ENCODE measurements at places on chromosomes 12 and 14.

DNA sequence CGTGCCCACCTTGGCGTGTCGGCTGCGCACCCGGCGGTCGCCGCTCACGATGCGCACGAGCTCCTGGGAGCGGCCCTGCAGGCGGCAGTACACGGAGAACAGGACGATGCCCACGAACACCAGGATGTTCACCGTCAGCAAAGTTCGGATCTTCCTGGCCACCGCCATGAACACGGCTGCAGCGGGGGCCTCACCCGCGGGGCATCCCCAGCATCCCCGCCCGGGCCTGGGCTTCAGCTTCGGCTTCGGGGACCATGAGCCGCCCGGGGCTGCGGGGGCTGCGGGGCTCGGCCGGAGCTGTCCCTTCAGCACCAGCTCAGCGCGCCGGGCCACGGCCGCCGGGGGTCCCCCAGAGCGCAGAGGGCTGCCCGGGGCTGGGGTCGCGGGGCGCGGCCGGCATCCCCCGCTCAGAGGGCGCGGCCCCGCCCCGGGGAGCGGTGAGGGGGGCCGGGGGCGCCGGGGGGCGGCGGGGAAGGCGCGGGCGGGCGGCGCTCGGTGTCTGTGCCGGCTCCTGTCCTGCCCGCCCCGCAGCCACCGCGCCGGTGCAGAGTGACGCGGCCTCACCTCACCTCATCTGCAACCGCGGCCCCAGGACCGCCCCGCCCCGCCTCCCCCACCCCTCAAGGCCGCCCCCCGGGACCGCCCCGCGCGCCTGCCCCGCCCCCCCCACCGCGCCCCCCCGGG lies at the start of gene GALNT9:
GALNT9 (minus strand) TSS at position 554 of the 684 bp plus-strand sequence; CDS start at position 168, 386 bp downstream.
- DNase-seq, result no peak

DNA sequence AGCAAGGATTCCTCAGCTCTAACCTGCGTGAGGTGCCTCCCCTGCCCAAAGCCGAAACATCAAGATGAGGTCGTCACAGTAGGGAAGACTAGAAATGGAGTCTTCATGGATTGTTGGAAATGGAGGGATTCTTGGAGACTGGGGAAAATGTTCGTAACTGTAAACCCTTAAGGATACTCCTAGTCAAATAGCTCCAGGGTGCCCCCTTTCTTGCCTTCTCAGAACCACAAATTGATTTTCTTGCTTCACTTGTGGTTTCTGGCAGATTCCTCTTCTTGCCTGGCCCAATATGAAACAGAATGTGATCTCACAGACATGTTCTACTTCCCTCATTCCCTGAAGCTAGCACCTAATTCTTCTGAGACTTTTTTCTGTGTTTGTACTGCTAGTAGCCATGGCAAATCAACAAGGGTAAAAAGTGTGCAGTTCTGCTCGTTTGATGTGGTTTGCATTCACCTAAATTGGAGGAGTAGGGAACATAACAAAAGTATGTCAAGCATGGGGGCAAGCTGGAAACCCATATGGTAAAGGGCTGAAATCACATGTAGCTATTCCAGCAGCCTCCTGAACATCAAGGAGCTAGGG lies 332.0 kb downstream of the PAWR start:
- no peak for DNase-seq

DNA sequence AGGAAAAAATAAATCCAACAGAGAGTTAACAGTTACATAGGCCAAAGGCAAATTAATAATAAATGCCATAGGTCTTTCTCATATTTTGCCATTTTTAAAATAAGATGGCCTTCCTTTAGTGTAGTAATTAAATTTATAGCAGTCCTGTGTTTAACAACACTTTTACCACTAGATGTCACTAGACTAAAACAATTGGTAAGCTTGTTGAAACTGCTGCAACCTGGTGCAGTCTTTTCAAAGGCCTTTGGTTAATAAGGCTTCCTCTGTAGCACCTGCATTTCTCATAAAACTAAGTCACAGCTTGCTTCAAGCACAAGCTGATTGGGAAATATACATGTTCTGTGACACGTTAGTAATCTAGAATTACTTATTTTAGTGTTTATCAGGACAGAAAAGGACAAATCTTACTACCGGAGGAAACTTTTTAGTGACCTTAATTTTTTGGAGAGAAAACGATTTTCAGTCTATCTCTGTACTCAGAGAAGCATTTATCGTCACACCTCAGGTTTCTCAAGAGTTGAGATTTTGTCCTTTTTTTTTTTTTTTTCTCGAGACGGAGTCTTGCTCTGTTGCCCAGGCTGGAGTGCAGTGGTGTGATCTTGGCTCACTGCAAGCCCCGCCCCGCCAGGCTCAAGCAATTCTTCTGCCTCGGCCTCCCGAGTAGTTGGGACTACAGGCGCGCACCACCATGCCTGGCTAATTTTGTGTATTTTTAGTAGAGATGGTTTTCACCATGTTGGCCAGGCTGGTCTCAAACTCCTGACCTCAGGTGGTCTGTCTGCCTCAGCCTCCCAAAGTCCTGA lies 20.0 kb downstream of the BORCS5 start:
- peak; percentile 43 for DNase-seq

DNA sequence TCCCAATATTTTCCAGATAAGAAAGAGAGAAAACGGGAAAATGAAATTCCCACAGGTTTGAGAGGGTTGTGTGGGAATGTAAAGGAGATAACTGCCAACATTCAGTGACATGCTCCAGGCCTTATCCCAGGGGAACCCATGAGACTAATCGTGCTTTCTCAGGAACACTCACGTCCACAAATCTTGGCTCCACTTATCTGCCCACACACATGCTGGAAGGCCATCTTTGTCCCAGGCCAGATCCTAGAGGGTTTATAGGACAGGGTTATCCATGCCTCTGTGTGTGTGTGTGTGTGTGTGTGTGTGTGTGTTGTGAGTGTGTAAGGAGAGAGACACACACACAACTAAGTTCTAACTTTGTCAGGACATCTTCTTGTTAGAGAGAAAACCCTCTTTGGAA lies 182.2 kb upstream of the E2F7 start:
- no peak for DNase-seq

GRCh38 chr12:53292426-53292825 lies 2.9 kb upstream of the PFDN5 start:
- DNase-seq, result no peak

DNA sequence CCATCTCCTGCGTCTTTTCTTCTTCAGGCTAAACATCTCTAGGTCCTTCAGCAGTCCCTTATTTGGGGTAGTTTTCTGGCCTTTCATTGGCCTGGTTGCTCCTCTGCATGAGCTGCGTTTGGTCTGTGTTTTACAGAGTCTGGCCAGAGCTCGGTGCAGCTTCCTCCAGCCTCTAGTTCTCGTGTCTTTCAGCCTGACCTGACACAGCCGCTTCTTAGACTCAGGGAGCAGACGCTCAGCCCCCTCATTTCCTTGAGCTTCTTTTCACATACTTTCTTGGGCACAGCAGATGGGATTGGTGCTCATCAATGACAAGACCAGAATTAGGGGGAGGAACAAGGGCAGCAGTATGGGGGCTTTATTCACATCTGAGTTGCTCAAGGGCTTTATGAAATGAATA lies 13.6 kb upstream of the GSG1 start:
- no peak for DNase-seq

Measured in prostate gland (tissue), 2 donors.